ENCODE measurements at places on chromosomes 7 and 10.

DNA sequence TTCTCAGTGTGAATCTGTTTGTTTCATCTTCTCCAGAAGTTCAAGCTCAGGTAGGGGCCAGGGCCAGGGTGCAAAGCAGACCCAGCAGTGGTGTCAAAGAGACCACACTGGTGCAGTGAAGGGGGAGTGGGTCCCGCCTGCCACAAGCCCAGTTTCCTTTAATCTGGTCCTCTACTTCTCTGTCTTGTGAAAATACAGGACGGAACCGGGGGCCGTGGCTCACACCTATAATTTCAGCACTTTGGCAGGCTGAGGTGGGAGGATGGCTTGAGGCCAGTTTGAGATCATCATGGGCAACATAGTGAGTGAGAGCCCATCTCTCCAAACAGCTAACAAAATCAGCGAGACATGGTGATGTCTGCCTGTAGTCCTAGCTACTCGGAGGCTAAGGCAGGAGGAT is 109.0 kb downstream of the SLIT1 start:
- DNase-seq, result no peak

DNA sequence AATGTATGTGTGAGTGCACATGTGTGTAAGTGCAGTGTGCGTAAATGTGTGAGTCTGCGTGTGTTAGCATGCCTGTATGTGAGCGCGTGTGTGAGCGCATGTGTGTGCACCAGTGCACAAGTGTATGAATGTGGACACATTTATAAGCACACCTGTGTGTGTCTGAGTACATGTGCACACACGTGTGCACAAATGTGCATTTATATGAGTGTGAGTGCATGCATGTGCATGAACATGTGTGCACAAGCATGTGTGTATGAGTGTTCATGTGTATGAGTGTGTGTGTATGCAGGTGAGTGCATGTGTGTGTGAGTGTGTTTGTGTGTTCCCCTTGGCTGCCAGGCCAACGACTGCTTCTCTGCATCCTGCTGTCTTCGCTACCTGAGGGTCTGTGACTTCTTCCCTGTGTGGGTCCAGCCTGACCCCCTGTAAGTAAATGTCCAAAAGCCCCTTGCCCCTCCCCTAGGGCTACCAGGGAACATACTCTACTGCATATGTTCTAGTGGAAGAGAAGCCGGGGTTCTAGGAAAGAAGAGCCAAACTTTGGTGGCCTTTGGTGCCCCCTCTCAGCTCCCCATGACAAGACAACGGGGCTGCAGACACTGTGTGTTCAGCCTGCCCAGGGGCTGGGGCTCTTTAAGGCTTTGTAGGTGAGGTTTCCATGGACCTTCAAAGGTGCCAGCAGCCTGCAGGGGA is 17.0 kb downstream of the GOLGA7B start:
- no peak for DNase-seq

DNA sequence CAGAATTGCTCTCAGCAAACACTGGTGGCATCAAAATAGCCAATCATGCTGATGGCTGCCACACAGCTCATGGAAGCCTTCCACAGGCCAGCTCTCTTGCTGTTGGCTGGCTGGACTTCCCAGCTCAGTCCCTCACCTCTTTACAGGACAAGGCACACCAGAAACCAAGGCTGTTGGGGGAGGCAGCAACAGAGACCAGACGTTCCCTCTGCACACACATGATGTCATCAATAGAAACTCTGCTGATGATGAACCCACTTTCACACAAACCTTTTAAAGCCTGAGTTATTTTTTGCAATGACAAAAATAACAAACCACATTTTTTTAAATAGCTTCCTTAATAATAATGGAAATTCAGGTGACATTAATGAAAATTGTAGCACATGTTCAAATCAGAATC is 300.9 kb upstream of the C7orf33 start:
- no peak for DNase-seq

GRCh38 chr7:120344276-120344675 is 71.3 kb downstream of the KCND2 start:
- no peak for DNase-seq

DNA sequence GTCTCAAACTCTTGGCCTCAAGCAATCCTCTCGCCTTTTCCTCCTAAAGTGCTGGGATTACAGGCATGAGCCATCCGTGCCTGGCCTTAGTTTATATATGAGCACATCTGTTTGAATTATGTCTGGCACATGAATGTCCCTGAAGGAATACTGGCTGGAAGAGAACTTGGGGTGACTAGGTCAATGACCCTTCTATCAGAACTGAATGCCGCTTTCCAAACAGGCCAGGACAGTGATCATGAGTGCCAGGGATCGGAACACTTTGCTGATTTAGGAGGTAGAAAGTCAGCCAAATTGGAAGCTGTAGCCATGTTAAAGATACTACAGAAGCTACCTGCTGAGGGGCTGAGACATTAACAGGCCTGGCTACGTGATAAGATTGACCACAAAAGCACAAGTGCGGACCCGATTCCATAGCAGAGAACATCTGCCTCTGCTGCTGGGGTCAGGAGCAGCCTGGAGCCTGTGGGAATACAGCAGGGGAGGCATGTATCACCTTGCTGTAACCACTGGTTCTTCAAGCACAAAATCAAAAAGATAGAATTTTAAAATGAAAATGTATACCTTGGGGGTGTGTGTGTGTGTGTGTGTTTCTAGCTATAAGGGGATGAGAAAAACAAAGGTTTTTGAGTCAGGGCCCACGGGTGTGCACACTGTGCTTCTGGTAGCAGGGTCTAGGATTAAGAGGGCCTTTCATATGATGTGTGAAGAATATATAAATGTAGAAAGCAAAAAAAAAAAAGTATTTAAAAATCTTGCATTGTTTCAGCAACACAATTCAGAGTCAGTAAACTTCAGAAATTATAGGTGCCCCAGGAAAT is 293.7 kb downstream of the BBS9 start:
- DNase-seq, result no peak

GRCh38 chr7:86966916-86967315 is 92.5 kb downstream of the ELAPOR2 start:
- no peak for DNase-seq

GRCh38 chr7:14321947-14322346 is 332.5 kb upstream of the ETV1 start:
- no peak for DNase-seq

- DNase-seq, result no peak
These were observed 556.7 kb downstream of the TYW1 start for GRCh38 chr7:67553378-67553777.

DNA sequence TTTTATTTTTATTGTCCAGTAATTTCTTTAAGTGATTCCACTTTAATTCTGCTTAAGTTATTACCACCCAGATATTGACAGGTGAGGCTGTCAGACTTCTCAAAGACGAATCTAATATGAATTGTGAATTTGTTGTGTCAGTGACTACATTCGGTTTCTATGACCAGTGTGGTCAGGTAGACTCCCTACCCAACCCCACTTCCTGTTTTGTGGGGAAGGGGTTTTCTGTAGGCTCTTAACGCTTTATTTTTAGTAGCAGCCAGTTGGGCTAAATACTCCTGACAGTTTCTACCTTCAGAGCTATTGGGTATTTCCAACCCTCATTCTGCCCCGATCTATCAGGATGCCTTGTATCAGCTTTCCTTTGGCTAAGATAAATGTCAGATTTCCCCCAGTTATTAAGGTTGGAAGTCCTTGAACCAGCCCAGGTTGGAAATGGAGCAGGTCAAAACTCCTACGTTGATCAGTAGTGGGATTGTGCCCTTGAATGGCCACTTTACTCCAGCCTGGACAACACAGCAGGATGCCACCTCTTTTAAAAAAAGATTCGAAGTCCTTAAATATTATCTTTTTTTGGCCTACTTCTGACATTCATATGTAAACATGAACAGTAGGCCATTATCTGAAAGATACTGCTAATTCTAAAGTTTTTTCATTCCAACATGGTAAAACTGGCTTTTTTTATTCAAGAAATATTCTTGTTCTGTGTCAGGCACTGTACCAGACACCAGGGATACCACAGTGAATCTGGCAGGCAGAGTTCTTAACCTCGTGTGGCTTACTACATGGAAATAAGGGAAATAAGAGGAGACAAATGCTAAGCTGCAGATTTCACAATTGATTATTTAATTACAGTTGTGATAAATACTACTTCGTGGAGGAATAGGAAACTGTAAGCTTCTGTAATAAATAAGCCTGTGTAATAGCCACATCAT is 133.3 kb upstream of the SAMD8 start:
- no peak for DNase-seq

DNA sequence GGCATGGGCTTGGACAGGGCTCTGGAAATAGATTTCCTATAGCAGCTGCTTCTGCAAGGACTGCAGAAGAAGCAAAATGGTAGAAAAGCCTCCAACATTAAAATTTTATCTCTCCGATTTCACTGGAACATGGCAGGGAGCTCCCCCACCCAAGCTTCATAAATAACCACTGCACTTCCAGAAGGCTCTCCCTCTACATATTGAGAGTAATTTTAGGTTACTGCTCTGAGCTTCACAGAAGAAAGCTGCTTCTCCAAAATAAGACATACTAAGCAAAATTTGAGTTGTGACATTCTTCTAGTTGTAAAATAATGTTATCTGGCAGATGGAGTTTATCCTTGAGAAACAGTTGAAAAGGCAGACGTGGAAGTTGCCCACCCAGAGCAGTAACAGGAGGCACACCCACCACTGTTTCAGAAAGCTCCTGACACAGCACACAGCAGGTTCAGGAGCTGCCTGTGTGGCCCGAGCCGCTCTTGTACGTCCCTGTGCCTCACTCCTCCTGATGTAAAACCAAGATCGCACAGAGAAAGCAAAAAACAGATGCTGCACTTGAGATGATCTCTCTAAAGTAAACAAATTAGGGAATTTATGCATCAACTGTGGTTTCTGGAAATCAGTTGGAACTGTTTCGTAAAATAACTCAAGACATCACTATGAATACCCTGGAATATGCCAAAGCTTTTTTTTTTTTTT is 621.0 kb downstream of the PARD3 start:
- DNase-seq, result no peak

GRCh38 chr10:112962343-112962742 is 12.3 kb downstream of the TCF7L2 start:
- DNase-seq, result no peak

DNA sequence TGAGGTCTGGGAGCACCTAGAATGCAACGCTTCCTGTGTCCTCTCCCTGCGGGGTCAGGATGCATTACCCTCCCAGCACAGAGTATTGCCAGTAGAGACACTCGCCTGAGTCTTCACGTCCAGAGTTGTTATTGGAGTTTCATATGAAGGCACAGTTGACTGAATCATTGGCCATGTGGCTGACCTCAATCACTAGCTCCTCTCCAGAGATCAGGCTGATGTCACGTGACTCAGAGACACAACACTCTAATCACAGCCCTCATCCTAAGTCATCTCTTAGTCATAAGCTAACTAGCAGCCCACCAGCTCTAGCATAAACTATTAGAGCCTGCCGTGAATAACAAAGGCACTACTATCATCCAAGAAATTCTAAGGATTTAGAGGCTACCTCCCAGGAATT is 107.8 kb downstream of the HECW1 start:
- DNase-seq, result peak; percentile 39

- DNase-seq, result peak; percentile 75
These were observed 5.9 kb downstream of the KCP start for GRCh38 chr7:128904381-128905197.

GRCh38 chr7:102066476-102066875 is 220.2 kb upstream of the SH2B2 start:
- no peak for DNase-seq

- DNase-seq, result no peak
These were observed 92.8 kb downstream of the LCOR start for GRCh38 chr10:96924861-96925260.

DNA sequence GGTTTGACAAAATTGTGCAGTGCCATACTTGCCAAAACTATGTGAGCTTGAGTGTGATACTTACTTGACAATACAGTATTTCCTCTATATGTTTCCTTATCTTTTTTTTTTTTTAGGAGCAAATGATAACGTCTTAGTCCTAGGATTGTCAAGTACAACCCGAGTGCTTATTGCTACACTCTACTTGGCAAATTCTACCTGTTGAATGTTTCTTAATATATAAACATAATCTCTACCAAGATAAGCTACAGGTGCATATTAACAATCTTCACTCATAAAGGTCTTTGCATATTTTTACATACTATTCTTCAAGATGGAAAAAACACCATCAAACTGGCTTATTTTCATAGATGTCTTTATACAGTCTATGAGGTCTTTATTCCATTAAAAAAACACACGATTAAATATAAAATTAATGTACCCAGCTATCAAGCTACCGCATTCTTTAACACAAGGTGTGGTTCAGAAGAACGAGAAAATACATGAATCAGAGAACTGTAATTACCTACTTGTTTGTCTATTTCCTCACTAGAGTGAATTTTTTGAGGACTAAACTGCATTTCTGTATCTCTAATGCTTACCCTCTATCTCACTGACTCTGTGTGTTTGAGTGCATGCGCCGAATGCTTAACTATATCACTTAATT is 76.1 kb upstream of the PDSS1 start:
- no peak for DNase-seq

DNA sequence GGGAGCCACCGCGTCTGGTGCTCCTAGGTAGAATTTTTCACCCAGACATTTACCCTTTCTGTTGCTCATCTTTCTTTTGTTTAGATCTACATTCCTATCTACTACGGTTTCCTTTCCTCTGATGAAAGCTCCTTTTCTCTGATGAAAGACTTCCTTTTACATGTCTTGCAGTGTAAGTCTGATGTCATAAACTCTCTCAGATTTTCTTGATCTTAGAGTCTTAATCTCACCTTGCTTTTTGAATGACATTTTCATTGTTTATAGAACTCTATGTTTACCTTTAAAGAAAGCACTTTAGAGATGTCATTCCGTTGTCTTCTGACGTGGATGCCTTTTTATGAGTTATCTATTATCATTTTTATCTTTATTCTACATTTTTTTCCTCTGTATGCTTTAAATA is 171.8 kb upstream of the MTPN start:
- DNase-seq, result no peak

DNA sequence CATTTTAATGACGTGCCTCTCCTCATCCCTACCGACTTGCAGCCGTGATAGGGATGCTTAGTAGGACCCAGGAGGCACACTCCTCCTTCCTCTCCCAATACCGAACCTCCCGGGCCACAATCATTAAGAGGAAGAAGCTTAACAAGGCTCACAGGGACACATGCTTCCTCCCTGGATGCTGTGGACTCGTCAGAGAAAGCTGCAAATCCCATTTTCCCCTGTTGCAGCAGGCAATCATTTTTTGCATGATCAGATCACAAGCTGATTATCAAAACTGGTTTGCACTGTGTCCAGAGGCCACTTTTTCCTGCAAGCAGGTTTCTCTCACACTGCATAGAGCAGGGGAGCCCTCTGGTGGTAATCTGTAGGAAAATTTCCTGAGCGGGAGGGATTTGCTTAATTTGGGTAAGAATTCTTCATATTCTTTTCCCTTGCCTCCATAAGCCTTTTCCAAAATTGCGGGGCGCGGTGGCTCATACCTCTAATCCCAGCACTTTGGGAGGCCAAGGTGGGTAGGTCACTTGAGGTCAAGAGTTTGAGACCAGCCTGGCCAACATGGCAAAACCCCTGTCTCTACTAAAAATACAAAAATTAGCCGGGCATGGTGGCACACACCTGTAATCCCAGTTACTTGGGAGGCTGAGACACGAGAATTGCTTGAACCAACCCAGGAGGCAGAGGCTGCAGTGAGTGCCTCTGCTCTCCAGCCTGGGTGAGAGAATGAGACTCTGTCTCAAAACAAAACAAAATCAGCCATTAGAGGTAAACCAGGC is 16.1 kb upstream of the LAMB4 start:
- peak; percentile 72 for DNase-seq
